Activated CD4-positive, alpha-beta memory T cell treated with anti-CD3 and anti-CD28 coated beads, Interleukin-2, amount 10 ng/mL, durations not matched to agents 7 days and 5 days (primary cell): ENCODE measurements at places on chromosomes 7 and 10.

GRCh38 chr7:48681006-48681405 is 243.3 kb upstream of the CDC14C start:
- DNase-seq: no peak
- H3K4me1 ChIP-seq: no peaks in the 10 kb centered on the region
- no peaks in the 10 kb centered on the region for H3K36me3 ChIP-seq
- no peaks in the 10 kb centered on the region for H3K27me3 ChIP-seq
- no peak overlapping the region for H3K4me3 ChIP-seq

GRCh38 chr7:29208410-29209250 is 14.1 kb downstream of the CHN2 start:
- no peaks in the 10 kb centered on the region for H3K27me3 ChIP-seq
- no peak overlapping the region for H3K4me3 ChIP-seq
- H3K27ac ChIP-seq: no peak overlapping the region
- no peaks in the 10 kb centered on the region for H3K36me3 ChIP-seq

- H3K27me3 ChIP-seq: peaks cover 1% of the 10 kb centered on the region
- H3K4me1 ChIP-seq: no peaks in the 10 kb centered on the region
- no peak overlapping the region for H3K27ac ChIP-seq
- no peaks in the 10 kb centered on the region for H3K36me3 ChIP-seq
- H3K4me3 ChIP-seq: no peak overlapping the region
Measured at GRCh38 chr10:33735464-33735923, 401.0 kb upstream of the NRP1 start.

GRCh38 chr7:103445228-103446048 is 569 bp downstream of the SLC26A5 start:
- peaks cover 77% of the 10 kb centered on the region for H3K27me3 ChIP-seq
- DNase-seq: no peak
- peaks cover 11% of the 10 kb centered on the region for H3K4me1 ChIP-seq
- H3K36me3 ChIP-seq: no peaks in the 10 kb centered on the region
